K562 (cell line): ENCODE measurements at places on chromosomes 3 and 15. TPM values are rescaled to one million over a fixed set of nuclear protein-coding genes. Genes with fewer than 3 reads are reported as not detected.

FETUB gene
- total RNA-seq: not detected in 2 replicates

WDR93 gene
- not detected in 2 replicates for total RNA-seq

PCSK6 gene
- total RNA-seq: 17.6 and 18.3 TPM in 2 replicates

DLL4 gene
- 1.1 and 1.3 TPM in 2 replicates for total RNA-seq

FEZF2 gene
- not detected in 2 replicates for total RNA-seq

LMAN1L gene
- not detected in 2 replicates for total RNA-seq

GOLGA8B gene
- total RNA-seq: 65.3 and 79.5 TPM in 2 replicates

SYNPR gene
- not detected in 2 replicates for total RNA-seq

MOBP gene
- total RNA-seq: 0.13 and 0.33 TPM in 2 replicates

CAND2 gene
- 14.2 and 14.9 TPM in 2 replicates for total RNA-seq

IMPDH2 gene
- total RNA-seq: 315 and 318 TPM in 2 replicates

VGLL3 gene
- total RNA-seq: 0.02 and 0.09 TPM in 2 replicates

KBTBD12 gene
- total RNA-seq: not detected in 2 replicates

FBXO45 gene
- total RNA-seq: 33.3 and 37.0 TPM in 2 replicates

PPARG gene
- total RNA-seq: 0.38 TPM in 1 of 2 replicates, not detected in the other

NUSAP1 gene
- 143 and 152 TPM in 2 replicates for total RNA-seq

PLAAT1 gene
- total RNA-seq: 1.2 and 1.6 TPM in 2 replicates

ZNF148 gene
- 13.7 and 14.1 TPM in 2 replicates for total RNA-seq

TNFSF10 gene
- 0.13 and 0.36 TPM in 2 replicates for total RNA-seq

NLGN1 gene
- total RNA-seq: not detected in 2 replicates

CTXN2 gene
- not detected in 2 replicates for total RNA-seq

P2RY14 gene
- not detected in 2 replicates for total RNA-seq

PCOLCE2 gene
- 0.49 and 1.0 TPM in 2 replicates for total RNA-seq

AGBL1 gene
- not detected in 2 replicates for total RNA-seq

MYL3 gene
- total RNA-seq: not detected in 2 replicates

ZNF662 gene
- 0.55 and 0.63 TPM in 2 replicates for total RNA-seq

SQOR gene
- 1.1 and 1.5 TPM in 2 replicates for total RNA-seq

CASR gene
- total RNA-seq: not detected in 2 replicates

AZI2 gene
- 54.9 and 61.5 TPM in 2 replicates for total RNA-seq

KIF9 gene
- 20.4 and 26.3 TPM in 2 replicates for total RNA-seq

FANCD2OS gene
- total RNA-seq: not detected in 2 replicates

CAMP gene
- total RNA-seq: 0.22 TPM in 1 of 2 replicates, not detected in the other

GP5 gene
- 0.09 TPM in 1 of 2 replicates, not detected in the other for total RNA-seq

ZIC4 gene
- total RNA-seq: not detected in 2 replicates

PAK6 gene
- 0.20 and 0.47 TPM in 2 replicates for total RNA-seq

DCBLD2 gene
- total RNA-seq: 9.6 and 10.0 TPM in 2 replicates

APEH gene
- 174 and 177 TPM in 2 replicates for total RNA-seq

CCDC191 gene
- 0.09 and 0.11 TPM in 2 replicates for total RNA-seq

RAB11A gene
- total RNA-seq: 224 and 232 TPM in 2 replicates

ALS2CL gene
- 0.13 TPM in 2 replicates for total RNA-seq
